ENCODE measurements at places on chromosomes 2 and 18.

DNA sequence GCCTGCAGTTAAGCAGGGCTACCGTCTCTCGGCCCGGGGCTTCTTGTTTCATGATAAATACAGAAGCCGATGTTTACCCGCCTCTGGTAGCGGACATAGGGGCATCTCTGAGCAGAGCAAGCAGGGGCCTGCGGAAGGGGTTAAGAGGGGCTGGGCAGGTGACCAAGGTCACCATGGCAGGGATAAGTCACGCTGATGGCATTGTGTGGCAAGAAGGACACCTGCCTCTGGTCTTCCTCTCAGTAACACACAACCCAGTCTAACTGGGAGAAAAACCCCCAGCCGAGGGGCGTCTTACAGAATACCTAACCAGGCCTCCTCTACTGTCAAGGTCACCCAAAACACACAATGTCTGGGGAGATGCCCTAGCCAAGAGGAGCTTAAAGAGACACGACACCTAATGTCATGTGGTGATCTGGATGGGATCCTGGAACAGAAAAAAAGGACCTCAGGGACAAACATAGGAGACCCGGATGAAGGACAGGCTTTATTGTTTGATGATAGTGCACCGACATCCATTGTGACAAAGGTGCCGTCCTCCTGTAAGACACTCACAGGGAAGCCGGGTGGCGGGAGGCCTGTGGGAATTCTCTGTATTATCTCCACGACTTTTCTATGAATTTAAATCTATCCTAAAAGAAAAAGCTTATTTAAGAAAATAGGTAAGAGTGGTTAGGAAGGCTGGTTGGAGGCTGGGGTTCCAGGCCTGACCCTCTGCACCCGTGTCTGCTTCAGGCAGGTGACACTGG, 24.8 kb downstream of the SH3BP4 start:
- no peak for DNase-seq

DNA sequence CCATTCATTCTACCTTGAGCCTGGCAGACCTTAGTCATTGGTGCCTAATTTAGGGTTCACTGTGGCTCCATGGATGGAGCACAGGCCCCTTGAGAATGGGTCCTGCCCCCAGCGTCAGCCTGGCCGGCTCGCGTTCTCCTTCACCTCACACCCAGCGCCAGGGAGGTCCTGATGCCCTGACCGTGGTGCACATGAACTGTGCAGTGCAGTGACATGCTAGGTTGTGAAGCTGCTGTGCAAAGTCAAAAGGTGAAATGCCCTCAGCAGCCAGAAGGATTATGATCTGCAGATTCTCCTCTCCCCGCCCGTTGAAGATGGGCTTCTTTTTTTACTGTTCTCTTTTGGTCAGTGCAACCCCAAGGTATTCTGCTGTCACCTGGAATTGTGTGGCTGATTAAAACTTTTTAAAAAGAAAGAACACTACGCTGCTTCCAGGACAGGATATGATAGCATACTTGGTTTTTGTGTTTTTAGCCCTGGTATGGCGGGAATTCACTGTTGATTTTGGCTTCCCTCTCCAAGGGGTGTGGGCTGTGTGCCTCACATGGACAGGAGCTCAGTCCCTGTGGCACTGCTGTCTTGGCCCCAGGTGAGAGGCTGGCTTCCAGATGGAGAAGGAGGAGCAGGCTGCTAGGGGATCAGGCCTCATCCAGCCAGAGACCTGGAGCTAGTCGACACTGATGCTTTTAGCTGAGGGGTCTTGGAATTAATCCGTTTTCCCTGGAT, 49.4 kb upstream of the MCFD2 start:
- no peak for DNase-seq

GRCh38 chr2:164560902-164561301, 60.4 kb downstream of the GRB14 start:
- no peak for DNase-seq

GRCh38 chr2:71941726-71942525, 205.7 kb downstream of the CYP26B1 start:
- no peak for DNase-seq

DNA sequence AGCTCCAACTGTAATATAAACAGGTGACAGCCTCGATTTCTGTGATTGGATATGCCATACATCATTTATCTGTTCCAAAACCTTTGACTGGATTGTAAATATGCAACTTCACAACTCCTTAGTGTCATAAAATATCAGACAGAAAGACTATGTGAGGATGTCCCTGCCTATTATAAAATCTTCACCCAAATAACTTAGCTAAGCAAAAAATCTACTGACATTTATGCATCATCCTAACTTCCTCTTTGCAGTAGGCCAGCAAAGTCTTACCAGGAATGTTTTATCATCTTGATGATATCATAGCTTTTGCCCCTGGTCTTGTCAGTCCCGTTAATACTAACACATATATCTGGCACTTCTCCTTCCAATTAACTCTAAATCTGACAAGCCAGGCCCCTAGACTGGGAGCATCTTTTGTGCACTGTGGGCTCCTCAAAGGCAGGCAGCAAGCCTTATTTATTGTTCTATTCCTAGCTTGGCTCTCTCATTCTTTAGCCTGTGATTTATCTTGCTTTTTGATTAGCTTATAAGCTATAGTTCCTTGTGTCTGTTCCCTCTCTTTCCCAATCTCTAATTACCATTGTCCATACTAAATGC, 356.5 kb upstream of the HNMT start:
- DNase-seq: no peak

DNA sequence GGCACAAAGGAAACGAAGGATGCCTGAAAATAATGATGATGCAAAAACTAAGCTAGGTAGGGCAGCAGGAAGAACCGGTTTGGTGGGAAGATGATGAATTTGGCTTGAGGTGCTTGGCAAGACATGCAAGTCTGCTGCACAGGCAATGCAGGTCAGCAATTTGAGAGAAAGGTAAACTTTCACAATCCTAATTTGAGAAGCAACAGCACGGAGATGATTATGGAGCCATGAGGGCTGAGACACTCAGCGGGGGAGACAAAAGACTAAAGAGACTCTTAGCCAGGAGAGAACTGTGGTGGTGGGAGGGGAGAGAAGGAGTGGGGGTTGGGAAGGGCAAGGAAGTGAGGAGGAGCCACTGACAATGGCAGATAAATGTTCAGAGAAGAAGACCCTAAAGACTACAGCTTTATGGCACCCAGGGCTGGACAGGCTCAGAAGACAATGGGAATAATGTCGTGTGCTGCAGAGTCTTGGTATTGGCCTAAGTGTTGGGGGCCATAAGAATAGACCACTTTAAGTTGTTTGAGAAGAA, 19.4 kb upstream of the RNF149 start:
- no peak for DNase-seq

DNA sequence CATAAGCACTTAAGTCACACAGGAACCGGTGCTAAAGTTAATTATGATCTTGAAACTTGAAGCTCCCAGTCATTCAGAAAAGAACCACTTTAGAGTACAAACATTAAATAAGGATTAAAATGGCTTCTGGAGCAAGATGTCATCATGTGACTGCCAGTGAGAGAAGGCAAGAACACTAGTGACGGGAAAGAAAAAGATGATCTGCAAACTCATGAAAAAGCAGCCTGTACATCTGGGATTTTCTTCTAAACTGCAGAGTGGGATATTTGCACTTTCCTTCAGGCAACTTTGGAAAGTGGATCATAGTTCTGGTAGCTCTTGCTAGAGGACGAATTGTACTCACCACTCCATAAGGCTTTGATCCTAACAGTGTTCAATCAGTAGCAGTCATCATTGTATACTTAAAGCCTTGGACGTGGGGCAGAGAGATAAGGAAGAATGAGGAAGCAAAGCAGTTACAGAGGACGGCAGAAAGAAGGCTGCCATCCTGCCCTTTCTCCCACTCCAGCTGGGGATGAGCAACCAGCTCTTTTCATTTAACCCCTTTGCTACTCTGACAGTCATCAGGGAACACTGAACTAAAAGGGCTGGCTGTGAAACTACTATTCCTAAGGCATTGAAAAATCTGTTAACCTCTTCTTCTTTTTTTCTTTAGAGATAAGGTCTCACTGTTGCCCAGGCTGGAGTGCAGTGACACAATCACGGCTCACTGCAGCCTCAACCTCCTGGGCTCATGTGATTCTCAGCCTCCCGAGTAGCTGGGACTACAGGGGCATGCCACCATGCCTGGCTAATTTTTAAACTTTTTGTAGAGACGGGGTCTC, 18.1 kb downstream of the ABHD3 start:
- no peak for DNase-seq

DNA sequence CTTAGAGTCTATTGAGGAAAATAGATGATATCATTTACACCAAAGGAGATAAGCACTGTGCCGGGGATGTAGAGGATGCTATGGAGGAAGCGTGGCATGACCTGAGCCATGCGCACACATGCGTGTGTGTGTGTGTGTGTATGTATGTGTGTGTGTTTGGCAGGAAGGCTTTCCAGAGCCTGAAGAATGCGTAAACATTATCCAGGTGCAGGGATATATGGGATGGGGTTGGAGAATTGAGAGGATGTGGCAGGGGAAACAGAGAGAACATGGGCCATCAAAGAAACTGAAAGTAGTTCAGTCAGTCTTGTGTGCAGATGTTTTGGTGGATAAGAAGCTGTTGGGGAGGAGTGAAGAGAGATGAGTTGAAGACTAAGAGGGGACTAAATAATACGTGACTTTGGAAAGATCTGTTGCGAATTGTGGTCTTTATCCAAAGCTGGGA, 9.3 kb upstream of the STAT1 start:
- peak; percentile 15 for DNase-seq
